ENCODE measurements at places on chromosomes 5 and 9.

DNA sequence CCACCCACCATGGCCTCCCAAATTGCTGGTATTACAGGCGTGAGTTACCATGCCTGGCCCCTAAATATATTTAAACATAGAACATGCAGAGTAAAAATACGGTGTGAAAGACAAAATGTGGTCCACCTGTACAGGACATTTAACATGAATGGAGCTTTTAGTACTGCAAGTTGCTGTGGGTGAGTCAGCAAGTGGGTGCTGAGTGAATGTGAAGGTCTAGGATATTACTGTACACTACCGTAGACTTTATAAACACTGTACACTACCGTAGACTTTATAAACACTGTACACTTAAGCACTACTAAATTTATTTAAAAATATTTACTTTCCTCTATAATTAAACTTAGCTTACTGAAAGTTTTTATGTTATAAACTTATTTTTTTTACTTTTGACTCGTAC lies 317.8 kb downstream of the PRDM9 start:
- DNase-seq: no peak

DNA sequence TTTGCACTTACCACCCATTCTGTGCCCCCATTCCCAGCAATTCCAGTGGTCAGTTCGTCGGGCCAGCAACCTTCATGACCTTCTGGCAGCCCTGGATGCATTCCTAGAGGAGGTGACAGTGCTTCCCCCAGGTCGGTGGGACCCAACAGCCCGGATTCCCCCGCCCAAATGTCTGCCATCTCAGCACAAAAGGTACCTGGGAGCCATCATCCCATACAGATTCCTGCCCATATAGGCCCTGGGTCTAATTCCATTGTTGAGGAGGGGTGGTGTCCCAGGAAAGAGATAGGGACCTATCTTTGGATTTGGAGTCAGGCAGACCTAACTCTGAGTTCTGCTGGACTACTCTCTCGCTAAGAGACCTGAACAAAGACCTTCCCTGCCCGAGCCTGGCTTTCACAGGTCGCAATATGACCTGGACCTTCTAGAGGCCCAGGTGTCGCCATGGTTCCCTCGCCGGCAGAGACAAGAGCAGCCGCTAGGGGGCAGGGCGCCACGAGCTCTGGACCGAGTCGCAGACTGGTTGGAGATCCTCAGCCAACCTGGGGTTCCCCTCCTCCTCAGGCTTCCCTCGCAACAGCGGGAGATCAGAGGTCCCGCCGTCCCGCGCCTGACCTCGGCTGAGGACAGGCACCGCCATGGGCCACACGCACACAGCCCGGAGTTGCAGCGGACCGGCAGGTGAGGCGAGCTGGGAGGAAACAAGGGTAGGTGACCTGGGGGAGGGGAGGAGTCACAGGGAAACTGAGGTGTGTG lies 3.1 kb downstream of the SLC4A9 start:
- DNase-seq: peak; percentile 73

DNA sequence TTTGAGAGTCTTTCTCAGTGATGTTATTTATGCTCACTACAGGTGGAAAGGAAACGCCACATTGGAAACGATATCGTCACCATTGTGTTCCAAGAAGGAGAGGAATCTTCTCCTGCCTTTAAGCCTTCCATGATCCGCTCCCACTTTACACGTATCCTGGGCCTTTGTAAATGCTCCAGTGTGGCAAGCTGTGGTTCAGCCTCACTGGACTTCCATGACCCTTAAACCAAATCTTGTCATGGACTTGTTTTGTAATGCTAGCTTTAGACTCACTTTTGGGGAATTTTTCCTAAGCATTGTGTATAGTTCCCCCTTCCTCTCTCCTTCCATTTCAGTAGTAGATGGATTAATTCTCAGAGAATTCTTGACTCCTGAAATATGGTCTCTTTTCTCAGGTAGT lies 60.9 kb upstream of the SLC2A8 start:
- DNase-seq: no peak

DNA sequence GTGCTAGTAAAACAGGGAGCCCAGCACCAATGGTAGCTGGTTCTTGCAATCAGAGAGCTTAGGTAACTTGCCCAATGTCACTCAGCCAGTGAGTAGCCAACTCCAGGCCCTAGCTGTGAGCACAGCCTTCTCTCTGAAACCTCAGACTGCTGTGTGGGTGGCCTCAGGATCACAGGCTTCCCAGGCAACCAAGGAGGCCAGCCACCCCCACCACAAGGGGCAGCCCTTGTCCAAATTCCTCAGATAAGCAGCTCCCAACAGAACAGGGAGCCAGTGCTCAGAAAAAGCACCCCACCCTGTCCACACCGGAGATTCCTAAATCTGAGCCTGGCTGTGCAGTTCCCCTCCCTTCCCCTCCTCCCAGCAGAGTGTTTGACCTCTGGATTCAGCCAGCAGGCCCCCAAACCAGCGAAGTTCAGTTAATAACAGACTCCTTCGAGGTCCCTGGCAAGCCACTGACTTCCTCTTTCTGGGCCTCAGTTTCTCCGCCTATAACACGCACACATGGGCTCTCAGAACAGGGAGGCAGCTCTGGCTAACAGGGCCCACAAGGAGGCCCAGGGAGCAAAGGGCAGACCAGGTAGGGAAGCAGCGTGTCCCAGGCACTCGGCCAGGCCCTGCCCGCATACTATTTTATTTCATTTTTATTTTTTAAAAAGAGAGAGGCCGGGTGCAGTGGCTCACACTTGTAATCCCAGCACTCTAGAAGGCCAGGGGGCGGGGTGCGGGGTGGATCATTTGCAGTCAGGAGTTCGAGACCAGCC lies 2.7 kb downstream of the EEIG1 start:
- no peak for DNase-seq

- no peak for DNase-seq
Measured at GRCh38 chr9:12095931-12096330, 597.3 kb upstream of the TYRP1 start.

GRCh38 chr9:126952205-126952977 lies 37.8 kb downstream of the RALGPS1 start:
- no peak for DNase-seq

All from stimulated activated CD8-positive, alpha-beta memory T cell treated with anti-CD3 and anti-CD28 coated beads, Interleukin-4, amount 100 ng/mL, for 24 hours (primary cell).